ENCODE measurements at places on chromosomes 7 and 10.

- DNase-seq, result no peak
Measured at GRCh38 chr7:153852261-153852660, 199.9 kb upstream of the DPP6 start.

DNA sequence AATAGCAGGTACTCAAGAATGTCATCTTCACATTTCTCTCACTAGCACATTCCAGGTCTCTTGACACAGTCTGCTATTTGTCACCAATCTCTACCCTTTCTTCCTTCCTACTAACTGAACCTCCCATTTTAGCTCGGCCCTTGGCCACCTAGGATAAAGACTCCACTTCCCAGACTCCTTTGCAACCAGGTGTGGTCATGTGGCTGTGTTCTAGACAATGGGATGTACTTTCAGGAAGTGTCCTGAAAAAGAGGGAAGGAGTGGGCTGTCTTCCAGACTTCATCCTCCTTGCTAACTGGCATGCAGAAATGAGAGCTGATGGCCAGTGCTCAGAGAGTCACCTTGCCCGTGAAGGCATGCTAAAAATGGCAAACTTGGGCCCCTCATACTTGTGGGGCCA is 139.2 kb downstream of the AMPH start:
- DNase-seq, result no peak

GRCh38 chr10:116671274-116671926 is 50.6 kb downstream of the PNLIPRP2 start:
- DNase-seq, result no peak

DNA sequence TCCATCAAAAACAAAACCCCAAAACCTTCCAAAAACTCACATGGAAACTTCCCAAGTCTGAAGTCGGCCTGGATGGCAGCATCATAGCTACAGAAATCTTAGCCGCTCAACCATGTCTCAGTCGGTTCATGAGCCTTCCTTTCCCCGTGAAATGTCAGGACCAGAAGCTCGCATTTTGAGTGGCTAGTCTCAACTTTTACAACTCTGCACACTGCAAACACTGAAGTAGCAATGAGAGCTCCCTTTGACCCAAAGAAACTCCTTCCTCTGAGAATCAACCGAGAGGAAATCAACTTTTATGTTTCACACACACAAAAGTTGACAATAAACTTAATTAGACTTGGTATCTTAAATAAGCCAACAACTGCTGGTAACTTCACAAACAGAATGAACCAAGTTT is 37.6 kb upstream of the RNF32 start:
- no peak for DNase-seq

GRCh38 chr7:111920329-111920728 is 285.9 kb downstream of the DOCK4 start:
- no peak for DNase-seq

DNA sequence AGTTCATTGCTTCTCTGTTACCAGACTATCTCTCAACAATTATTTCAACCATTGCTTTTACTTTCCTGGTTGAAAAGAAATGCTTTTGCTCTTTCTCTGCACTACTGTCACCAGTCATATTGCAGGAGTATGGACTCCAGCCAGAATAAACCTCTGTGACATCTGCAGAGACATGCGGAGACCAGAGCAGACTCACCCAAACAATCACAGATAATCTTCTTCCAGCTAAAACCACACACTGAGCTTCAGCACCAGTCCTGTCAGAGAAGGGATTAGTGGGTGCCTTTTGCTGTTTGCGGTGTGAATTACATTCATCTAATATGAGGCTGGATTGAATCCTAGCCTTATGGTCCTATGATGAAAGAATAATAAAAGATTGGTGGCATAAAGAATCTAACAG is 258.6 kb downstream of the CNTNAP2 start:
- no peak for DNase-seq

- DNase-seq, result no peak
Measured at GRCh38 chr7:139647814-139648390, 124.4 kb downstream of the CLEC2L start.

GRCh38 chr10:70587045-70587658 is 15.4 kb downstream of the PRF1 start:
- DNase-seq, result no peak

DNA sequence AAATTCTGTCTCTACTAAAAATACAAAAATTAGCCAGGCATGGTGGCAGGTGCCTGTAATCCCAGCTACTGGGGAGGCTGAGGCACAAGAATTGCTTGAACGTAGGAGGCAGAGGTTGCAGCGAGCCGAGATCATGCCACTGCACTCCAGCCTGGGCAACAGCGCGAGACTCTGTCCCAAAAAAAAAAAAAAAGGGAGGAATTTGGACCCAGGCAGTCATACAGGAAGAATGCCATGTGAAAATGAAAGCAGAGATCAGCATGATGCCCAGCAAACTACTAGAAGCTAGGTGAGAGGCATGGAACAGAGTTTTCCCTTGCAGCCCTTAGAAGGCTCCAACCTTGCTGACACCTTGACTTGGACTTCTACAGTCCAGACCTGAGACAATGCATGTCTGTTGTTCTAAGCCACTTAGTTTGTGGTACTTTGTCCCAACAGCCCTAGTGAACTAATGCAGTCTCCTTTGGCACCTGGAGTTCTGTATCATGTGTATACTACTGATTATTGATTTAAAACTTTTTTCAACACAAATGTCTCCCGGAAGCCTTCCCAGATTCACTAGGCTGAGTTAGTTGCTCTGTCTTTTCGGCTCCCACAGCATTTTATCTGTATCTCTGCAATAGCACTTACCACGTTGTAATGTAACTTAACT is 10.2 kb upstream of the BAG3 start:
- DNase-seq, result no peak

- DNase-seq, result no peak
Measured at GRCh38 chr7:50662041-50662694, 97.0 kb upstream of the DDC start.

DNA sequence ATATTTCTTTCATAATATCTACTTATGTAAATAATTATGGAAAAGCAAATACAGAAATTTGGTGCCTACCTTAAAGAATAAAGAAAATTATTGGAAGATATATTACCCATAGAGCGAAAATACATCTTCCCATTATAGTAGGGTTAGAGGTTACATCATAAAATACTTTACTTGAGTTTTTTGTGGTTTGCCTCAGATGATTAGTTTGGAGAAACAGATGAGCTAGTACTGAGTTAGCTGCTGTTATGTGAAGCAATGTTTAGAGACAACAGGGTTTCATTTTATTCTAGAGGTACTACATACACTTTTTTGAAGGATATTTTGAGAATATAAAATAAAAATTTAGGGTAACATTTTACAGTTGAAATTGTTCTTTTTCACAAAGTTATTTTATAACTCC is 2.9 kb upstream of the MLLT10 start:
- DNase-seq, result no peak
